PC-9 (cell line): ENCODE measurements at places on chromosomes 3 and 15. TPM values are rescaled to one million over a fixed set of nuclear protein-coding genes. Genes with fewer than 3 reads are reported as not detected.

The BCL2A1 gene
- total RNA-seq = not detected in 2 replicates

The COL6A6 gene
- not detected in 2 replicates for total RNA-seq

GRCh38 chr3:180102134-180102533 lies 65.4 kb upstream of the PEX5L start:
- H3K27ac ChIP-seq = no peak overlapping the region
- no peaks in the 10 kb centered on the region for H3K4me1 ChIP-seq
- no peak for DNase-seq
- no peaks in the 10 kb centered on the region for H3K36me3 ChIP-seq

GRCh38 chr3:17581421-17582080 lies 160.9 kb downstream of the TBC1D5 start:
- H3K36me3 ChIP-seq = no peaks in the 10 kb centered on the region
- no peak overlapping the region for H3K27ac ChIP-seq
- H3K4me1 ChIP-seq = no peaks in the 10 kb centered on the region
- no peak overlapping the region for H3K4me3 ChIP-seq
- no peaks in the 10 kb centered on the region for H3K27me3 ChIP-seq
- no peak for DNase-seq

GRCh38 chr3:190089711-190090110 lies 31.0 kb downstream of the P3H2 start:
- H3K36me3 ChIP-seq = no peaks in the 10 kb centered on the region
- peaks cover 7% of the 10 kb centered on the region; the same call in 1 of the 2 replicates for H3K4me1 ChIP-seq
- H3K27me3 ChIP-seq = no peaks in the 10 kb centered on the region
- H3K27ac ChIP-seq = no peak overlapping the region
- no peak overlapping the region for H3K4me3 ChIP-seq
